ENCODE measurements at places on chromosomes 12 and 14.

DNA sequence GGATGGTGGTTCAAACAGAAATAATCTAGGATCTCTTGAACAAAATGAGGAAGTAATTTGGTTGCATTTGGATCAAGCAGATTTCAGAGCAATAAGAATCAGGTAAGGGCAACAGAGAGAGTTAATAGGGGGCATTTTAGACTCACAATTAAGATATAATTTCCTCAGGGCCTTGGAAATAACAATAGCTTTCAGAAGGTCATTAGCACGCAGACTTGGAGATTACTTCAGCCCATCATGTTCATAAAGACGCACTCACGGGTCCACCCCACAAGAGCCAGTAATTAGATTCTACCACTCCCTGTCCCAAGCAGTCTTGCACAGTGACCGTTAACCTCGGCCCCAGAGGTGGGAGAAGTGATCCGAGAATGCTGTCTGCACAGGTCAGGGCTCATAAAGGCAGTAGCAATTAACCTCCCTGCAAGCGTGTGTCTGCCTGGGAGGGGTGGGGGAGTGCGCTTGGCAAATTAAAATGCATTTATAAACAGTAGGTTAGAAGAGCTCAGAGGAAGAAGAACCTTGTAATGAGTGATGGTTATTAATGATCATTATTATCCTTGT is 125.7 kb upstream of the CCDC196 start:
- DNase-seq, result no peak

DNA sequence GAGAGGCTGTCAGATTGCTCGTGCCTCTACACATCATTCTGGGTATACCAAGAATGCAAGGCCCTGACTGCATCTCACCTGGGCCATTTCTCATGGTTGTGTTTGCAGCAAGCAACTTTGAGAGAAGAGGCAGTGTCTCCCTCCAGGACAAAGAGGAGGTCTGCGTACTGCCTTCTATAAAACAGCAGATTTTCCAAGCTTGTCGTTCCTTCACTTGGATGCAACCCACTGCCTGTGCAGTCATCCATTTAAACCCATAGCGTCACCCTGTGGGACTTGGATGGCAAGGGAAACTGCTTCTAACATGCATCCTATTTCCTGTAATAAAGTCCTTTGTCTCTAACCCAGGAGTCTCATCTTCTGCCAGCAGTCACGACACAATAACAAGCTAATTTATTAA is 1.3 kb downstream of the POMT2 start:
- no peak for DNase-seq

DNA sequence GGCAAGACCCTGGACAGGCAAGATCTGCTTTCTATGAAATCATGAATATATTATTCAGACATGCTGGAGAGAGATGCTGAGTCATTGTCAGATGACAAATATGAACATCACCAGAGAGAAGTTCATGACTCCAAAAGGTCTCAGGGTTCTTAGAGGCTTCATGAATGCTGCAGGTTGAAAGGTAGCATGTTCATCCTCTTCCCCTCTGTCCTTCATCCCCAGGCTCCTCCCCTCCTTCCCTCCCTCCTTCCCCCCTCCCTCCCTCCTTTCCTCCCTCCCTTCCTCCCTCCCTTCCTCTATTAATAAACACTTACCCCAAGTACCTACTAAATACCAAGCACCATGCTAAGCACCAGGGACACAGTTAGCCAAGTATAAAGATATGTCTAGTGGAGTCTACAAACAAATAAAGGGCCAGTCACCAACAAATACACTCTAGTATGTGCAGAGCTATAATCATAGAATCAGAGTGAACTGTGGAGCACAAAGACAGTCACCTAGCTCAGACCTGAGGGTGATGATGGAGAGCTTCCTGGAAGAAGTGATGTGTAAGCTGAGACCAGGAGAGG is 46.2 kb downstream of the RPH3A start:
- DNase-seq, result no peak

DNA sequence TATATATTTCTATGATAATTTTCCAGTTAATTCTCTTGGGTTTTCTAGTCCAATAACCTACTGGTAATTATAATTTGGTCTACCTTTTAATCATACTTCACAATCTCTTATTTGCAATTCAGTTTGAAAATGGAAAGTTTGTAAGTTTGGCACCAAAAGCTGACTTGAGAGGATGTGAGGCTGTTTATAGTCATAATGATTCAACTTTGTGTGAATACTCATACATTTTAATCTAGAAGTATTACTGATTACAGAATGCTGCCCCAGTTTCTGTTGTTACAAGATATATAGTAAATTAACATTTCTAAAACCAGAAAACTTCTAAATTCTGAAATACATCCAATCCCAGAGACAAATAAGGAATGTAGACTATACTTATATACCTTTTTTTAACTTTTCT is 158.2 kb downstream of the SLC38A4 start:
- DNase-seq, result no peak

DNA sequence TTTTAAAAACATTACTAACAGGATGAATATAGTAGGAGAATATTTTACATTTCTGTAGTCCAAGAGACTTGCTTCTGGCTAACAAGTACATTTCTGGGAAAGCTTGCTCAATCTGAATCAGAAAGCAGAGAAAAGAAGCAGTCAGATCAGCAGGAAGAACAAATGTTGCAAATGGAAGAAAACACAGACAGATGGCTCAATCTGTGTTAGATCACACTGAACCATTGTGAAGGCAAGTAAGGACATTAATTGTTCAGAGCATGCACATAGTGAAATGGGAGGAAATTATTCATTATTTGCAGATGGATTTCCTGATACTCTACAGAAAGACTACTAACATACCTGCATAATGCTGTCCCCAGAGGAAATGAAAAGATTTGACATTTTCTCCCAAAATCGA is 65.2 kb upstream of the CNOT2 start:
- DNase-seq, result no peak

GRCh38 chr12:23810329-23810902 is 139.1 kb downstream of the SOX5 start:
- DNase-seq, result no peak

DNA sequence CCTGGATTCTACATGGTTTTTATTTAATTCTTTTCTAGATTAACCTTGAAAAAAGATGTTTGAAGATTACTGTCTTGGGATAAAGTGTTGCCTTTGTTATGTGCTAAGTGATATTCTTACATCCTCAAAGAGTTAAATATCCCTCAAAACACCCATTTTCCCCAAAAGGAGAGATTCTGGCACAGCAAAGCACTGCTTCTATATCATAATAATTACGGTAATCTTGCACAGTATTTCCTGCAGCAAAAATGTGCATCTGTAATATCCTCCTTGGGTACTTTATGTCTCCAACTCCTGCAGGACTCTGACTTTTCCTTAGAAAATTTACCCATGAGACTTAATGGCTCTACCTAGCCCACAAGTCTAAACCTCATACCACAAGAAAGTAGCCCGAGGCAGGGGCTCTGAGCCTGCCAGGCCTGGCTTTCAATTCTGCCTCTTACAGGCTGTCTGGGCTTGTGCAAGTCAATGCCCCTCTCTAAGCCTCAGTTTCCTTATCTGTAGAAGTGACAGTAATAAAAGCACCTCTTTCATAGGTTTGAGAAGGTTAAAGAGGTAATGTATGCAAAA is 45.8 kb downstream of the SVOP start:
- DNase-seq, result no peak

GRCh38 chr12:108633534-108634248 is at the start of gene SELPLG:
Gene SELPLG (minus strand): TSS chr12:108633894. CDS start chr12:108624307, 9,587 bp downstream.
- peak; percentile 71 for DNase-seq
